ENCODE measurements at places on chromosomes 7 and 10.

DNA sequence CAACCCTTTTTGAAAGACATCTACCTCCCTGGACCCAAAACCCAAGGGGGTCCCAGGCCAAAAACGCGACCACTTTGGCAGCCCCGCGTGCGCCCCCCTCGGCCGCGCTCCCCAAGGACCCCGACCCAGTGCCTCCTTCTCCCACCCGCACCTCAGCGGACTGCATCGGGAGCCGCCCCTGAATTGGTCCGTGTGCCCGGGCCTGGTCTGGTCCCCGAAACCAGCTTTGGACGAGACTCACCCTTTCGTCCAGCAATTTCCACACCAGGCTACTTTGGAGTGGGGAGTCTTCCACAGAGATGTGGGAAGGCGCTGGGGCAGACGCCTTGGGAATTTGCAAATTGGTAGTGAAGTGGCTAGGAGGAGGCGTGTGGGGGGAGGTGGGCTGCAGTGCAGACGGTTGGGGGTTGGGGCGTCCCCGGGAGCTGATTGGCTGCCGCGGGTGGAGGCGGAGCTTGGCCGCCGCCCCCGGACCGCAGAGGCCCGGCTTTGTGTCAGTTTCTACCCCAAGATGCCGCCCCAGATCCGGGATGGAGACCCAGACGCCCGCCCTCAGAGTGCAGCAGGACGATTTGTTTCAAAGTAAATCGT lies 16.9 kb downstream of the TCAF1 start:
- DNase-seq: no peak

DNA sequence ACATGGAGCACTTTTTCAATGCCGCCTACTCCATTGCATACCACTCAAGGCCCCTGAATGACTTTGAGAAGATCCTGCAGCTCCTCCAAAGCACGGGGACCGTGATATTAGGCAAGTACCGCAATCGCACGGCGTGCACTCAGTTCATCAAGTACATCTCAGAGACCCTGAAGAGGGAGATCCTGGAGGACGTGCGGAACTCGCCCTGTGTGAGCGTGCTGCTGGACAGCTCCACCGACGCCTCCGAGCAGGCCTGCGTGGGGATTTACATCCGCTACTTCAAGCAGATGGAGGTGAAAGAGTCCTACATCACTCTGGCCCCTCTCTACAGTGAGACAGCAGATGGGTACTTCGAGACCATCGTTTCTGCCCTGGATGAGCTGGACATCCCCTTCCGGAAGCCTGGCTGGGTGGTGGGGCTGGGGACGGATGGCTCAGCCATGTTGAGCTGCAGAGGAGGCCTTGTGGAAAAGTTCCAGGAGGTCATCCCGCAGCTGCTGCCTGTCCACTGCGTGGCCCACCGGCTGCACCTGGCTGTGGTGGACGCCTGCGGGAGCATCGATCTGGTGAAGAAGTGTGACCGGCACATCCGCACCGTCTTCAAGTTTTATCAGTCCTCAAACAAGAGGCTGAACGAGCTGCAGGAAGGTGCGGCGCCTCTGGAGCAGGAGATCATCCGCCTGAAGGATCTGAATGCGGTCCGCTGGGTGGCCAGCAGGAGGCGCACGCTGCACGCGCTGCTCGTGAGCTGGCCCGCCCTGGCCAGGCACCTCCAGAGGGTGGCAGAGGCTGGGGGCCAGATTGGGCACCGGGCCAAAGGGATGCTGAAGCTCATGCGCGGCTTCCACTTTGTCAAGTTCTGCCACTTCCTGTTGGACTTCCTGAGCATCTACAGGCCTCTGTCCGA lies 12.7 kb upstream of the ATP6V0E2 start:
- DNase-seq: no peak

DNA sequence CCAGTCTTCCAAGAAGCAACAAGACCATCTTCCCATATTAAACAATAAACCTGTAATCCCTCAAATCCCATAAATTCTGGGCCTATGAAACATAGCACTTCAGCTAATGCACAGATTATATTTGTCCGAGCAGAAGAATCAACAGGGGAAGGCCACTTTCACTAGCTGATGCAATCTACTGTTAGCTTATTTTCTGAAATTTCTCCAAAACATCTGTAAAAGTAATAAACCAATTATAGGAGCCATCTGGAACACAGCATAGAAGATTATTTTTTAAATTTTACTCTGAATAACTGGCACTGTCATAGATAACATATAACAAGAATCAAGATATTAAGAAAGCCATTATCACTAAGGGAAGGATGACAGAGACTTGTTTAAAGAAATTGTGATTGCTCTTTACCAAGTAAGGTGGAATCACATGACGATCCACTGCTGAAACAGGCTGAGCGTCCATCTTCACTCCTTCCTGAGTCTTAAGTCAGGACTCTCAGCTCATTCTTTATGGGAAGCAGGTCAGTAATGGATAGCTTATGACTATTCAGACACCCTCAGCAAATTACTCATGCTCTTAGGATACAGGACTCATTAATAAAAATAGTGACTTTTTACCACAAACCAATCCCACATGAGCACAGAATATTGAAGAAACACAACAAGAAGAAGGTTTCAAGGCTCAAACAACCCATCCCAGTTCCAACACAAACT lies 719.5 kb downstream of the XPNPEP1 start:
- no peak for DNase-seq

DNA sequence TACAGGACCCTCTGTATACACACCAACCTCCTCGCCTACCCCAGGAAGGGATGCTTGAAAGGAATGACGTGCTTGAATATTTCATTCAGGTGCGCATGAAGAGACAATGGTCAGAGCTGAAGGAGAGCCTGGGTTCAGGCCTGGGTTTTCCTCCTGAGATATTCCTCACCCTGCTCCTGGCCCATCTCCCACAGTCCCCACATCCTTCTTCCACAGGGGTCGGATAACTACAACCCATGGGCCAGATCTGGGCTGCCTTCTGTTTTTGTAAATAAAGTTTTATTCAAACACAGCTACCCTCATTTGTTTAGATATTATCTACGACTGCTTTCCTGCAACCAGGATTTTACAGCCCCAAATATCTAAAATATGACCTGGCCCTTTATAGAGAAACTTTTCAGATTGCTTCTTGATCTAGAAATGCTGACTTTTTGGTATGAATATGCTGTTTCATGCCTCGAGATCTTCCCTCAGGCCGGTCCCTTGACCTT lies 1.8 kb upstream of the RADIL start:
- no peak for DNase-seq

DNA sequence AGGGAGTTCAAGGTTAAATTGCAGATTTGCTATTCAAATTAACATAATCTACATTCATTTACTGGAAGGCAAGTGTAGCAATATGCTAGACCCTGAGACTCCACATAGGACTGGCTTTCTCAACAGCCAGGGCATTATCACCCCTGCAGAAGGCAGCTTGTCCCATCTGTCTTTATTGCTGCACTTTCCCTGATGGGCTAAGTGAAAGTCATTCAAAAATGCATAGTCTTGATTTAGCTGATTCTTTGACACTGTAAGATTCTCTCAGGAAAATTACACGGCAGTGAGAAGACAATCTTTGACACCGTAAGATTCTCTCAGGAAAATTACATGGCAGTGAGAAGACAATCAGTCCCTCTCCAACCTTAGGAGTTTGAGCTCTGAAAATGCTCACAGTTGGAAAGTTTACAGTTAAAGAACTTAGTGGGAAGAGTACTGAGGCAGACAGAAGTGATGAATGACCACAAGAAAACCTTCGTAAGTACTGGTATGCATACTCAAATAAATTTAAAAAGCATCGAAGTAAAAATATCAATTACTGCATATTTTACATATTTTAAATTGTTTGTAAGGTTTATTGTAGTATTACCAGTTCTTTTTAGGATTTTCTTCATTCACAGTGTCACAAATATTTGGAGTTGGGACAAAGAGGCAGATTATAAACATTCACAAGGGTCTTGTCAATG lies 88.9 kb downstream of the RAPGEF5 start:
- DNase-seq: no peak

DNA sequence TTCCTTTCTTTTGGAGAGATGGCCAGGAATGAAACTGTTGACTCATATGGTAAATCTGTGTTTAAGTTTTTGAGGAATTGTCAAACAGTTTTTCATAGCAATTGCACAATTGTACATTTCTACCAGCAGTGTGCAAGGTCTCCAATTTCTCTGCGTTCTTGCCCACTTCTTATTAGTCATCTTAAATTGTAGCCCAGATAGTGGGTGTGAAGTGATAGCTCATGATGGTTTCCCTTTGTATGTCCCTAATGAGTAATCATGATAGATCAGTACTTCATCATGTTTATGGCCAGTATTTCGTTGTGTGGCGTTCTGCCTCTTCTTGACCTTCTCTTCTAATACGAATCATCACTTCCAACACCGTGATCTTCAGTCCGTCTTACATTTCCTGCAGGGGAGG lies 136.3 kb downstream of the DOCK1 start:
- DNase-seq: no peak

- no peak for DNase-seq
Measured at GRCh38 chr7:123714296-123715080, 34.3 kb downstream of the WASL start.

- DNase-seq: no peak
Measured at GRCh38 chr7:64879800-64880199, 23.3 kb upstream of the ZNF273 start.

- DNase-seq: no peak
Measured at GRCh38 chr7:159065852-159066480, 78.7 kb downstream of the VIPR2 start.

- DNase-seq: no peak
Measured at GRCh38 chr10:104340641-104341040, 2.4 kb upstream of the ITPRIP start.

DNA sequence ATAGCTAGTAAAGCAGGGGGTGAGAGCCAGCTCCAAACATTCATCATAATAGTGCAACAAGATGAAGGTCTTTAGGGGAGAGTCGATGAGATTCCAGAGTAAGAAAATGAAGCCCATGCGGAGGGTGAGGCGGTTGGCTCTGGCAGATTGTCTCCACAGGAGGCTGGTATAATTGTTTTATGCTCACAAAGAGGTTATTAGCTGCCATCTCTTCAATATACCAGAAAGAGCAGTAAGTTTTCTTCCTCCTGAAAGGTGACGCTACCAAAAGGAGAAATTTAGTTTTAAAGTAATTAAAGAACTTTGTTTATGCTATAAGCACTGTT lies 59.2 kb upstream of the KCNIP2 start:
- no peak for DNase-seq

DNA sequence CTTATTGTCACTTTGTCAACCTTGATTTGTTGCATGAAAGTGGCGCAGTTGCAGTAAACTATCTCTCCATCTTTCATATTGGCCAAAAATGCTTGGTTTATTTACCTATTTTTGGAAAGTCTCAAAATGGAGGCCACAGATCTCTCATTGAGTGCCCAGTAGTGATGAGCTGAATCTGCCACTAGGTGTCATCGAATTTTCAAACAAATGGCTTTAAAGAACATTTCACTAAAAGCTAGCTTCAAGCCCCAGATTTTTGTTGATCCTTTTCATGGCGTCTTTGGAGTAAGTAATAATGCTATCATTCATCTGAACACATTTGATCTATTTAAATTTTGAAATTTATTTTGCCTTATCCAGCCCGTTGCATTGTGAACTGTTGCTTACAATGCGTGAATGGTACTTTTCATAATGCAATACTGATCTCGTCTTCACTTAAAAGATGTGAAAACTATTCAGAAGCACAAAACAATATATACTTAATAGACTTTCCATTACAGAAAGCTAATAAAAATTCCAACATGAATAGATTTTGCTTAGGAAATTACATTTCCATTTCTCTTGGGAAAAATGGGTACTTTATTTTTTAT lies 236.2 kb downstream of the DNAJB9 start:
- no peak for DNase-seq

DNA sequence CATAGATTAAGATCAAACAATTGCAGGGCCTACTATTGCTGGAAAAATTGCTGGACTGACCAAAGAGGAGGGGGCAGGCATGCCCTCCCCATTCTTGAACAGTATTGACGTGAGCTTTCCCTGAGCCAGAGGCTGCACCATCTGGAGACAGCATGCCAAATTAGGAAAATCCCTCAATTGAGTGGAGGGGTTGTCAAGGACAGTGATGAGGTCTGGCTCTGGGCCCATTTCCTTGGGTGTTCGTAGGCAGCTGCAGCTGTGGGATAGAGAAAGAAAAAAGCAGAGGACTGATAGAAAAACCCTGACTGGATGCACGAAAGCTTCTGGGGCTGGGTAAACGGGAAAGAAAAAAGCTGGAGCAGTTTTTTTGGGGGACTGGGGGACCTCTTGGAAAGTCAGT lies 22.8 kb upstream of the ORC5 start:
- DNase-seq: no peak

GRCh38 chr10:34320265-34320664 lies 494.8 kb downstream of the PARD3 start:
- DNase-seq: no peak

DNA sequence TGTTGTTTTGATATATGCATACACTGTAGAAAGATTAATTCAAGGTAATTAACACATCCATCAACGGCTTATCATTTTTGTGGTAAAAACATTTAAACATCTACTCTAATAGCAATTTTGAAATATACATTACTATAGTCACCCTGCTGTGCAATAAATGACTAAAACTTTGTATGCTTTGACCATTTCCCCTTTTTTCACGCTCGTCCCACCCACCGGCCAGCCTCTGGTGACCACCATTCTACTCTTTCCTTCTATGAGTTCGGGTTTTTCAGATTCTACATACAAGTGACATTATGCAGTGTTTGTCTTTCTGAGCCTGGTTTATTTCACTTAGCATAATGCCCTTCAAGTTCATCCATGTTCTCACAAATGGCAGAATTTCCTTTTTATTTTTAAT lies 21.3 kb downstream of the CYCS start:
- no peak for DNase-seq

DNA sequence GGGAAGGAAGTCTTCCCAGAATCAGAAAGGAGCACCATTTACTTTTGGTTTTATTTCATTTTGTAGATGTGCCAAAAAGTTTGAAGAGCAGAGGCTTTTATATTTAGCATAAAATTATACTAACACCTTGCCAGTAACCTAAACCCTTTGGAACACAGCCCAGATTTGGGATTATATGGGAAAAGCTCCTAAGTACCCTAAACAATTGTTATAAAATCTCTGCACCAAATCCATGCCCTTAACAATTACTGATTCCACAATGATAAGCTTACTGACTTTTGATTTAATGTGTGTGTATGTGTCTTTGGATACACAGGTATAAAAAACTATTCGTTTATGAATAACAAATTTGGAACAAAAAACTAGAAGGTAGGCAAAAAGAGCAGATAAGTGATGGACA lies 39.0 kb upstream of the TMEM229A start:
- DNase-seq: no peak

GRCh38 chr10:70985824-70986622 lies 97.7 kb upstream of the PCBD1 start:
- no peak for DNase-seq

DNA sequence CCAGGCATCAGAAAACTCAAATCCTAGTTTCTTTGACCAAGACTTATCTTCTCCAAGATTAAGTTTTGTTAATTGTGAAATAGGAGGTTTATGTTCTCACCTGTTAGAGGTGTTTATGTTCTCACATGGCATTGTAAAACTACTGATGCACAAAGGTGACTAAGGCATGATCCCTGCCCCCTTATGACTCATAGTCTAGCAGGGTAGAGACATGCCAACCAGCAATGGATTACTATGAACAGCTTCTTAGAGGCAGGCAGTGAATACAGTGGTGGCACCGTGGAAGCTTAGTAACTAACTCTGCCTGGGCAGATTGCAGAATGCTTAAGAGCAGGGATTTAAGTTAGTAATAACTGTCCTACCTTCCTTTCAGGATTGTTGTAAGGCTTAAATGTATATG lies 400.9 kb downstream of the SORCS3 start:
- no peak for DNase-seq

Measured in NCI-H187 treated with DMSO at 0.1 percent for 48 hours (cell line).